ENCODE measurements at places on chromosomes 6 and 20. TPM values are rescaled to one million over a fixed set of nuclear protein-coding genes. Genes with fewer than 3 reads are reported as not detected.
A peak's percentile ranks its signal among the peaks of the same experiment; 100 is the strongest.

DNA sequence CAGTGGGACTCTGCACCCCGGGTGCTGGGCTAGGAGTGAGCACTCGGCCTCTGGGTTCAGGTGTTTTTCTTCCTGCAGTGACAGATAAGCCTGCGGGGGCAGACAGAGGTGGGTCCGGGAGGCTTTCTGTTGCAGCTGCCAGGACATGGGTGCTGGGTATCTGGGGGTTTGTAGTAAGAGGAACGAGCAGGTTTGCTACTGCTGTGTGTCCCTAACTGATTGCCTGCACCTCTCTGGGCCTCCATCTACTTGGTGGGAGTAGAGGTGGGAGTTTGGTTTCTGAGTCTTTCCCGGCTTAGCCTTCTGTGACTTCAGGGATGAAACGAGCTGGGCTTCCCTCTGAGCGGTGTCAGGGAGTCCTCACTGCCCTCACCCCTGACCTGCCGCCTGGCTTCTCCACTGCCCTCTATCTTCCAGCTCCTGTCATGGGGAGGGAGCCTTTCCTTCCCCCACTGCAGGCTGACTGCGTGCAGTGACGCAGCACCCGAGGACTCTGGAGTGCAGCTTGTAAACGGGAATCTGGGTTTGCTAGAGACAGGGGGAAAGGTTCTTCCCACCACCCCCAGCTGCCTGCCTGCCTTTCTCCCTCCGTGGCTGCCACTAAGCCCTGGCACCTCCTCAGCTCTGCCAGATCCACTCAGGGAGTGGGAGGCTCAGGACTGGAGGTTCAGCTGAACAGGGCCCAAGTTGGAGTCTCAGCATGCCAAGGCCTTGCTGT lies 6.7 kb downstream of the DLGAP4 start:
- no peak for DNase-seq
- H3K27me3 ChIP-seq, result no peaks in the 10 kb centered on the region
- no peaks in the 10 kb centered on the region for H3K36me3 ChIP-seq
- H3K4me1 ChIP-seq, result no peaks in the 10 kb centered on the region
- no peak overlapping the region for H3K27ac ChIP-seq
- H3K4me3 ChIP-seq, result no peak overlapping the region

- H3K27me3 ChIP-seq, result no peaks in the 10 kb centered on the region
- H3K27ac ChIP-seq, result peak overlapping the region; percentile 41
- peaks cover 5% of the 10 kb centered on the region for H3K4me1 ChIP-seq
Observed at GRCh38 chr6:41560431-41561192, 14.4 kb downstream of the FOXP4 start.

DNA sequence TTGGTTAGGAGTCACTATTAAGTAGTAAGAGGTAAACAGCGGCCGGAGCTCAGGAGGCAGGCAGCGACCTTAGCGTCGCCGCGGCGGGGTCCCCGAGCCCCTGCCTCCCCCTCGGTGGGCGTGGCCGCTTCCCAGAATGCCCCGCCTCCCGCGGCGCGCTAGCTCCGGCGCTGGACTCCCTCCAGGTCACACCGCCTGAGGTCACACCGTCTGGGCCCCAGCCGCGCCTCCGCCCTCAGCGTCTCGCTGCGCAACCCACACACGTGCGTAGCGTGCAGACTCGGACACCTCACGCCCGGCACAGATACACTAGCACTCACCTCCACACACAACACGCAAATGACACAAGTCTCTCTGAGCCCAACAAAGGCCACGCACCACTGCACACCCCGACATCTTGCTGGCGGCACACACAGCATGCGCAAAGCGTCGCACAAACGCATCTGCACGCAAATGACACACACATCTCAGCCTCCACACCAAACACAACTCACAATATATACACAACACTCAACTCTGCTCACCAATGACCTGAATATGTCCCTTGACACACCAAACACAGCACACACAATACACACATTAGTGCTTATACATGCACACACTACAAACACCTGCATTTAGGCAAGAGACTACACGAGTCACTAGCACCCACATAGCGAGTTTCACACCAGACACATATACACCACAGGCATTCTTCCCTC lies 17.6 kb upstream of the CDKN1A start:
- no peak overlapping the region for H3K4me3 ChIP-seq
- H3K4me1 ChIP-seq, result peaks cover 9% of the 10 kb centered on the region
- peak; percentile 89 for DNase-seq

- DNase-seq, result no peak
- no peaks in the 10 kb centered on the region for H3K36me3 ChIP-seq
- H3K4me1 ChIP-seq, result no peaks in the 10 kb centered on the region
- no peak within 1 kb of the TSS for H3K27ac ChIP-seq
Observed at GRCh38 chr6:49499623-49500022, at the start of gene GLYATL3. TSS of gene GLYATL3 (plus strand) at chr6:49499923. CDS start at chr6:49511991, 12,068 bp downstream.

GRCh38 chr6:107509506-107509905 lies 19.6 kb downstream of the SOBP start:
- no peak overlapping the region for H3K27ac ChIP-seq
- DNase-seq, result no peak
- no peak overlapping the region for H3K4me3 ChIP-seq
- no peaks in the 10 kb centered on the region for H3K27me3 ChIP-seq
- H3K4me1 ChIP-seq, result peaks cover 1% of the 10 kb centered on the region
- no peaks in the 10 kb centered on the region for H3K36me3 ChIP-seq

DNA sequence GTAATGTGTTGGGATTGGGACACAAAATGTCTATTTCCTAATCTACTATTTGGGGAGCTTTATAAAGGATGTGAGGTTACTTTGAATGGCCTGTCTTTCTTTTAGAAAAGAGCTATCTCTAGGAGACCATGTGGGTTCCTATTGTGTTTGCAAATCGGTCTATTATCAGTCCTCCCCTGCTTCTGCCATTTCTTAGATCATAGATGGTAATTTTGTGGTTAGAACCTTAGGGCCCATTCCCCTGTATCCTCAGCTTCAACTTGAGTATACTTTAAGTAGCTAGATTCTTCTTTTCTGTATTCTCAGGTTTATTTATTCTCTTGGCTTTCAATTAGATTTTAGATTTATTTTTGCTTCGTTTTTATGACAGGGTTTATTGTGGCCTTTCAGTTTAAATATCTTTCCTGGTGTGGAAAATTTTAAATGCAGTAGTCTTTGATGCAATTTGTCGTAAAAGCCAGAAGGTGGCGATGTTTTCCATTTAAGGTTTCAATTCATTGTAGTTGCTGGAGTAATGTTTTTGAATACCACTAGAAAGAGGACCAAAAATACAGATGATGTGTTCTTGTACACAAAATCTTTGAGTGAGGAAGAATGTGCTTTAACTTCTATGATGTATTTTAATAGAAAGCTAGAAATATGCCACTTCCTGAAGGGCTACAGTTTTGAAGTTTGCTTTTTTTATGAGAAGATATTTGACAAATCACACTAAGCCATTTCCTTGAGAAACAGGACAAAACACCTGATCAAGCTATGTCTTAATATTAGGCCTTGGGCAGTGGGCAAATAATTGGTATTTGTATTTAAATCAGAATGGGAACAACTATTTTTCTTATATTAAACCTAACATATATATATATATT lies 20.3 kb downstream of the TBPL1 start:
- peaks cover 2% of the 10 kb centered on the region for H3K4me1 ChIP-seq
- no peaks in the 10 kb centered on the region for H3K27me3 ChIP-seq
- DNase-seq, result no peak
- H3K4me3 ChIP-seq, result no peak overlapping the region
- no peak overlapping the region for H3K27ac ChIP-seq
- no peaks in the 10 kb centered on the region for H3K36me3 ChIP-seq

The SLC24A3 gene
- 29.2 TPM for total RNA-seq

The HELZ2 gene
- total RNA-seq, result 12.6 TPM
